ENCODE measurements at places on chromosomes 4 and X.

DNA sequence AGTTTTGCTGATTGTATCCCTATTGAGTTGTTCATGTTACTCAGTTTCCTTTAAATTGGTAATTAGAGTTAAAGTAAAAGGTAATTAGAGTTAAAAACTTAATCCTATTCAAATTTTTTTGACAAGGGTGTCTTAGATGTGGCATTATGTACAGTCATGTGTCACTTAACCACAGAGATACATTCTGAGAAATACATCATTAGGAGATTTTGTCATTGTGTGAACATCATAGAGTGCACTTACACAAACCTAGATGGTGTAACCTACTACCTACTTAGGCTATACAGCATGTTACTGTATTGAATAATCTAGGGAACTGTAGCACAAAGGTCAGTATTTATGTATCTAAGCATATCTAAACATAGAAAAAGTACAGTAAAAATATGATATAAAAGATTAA is 39.2 kb downstream of the BEX3 start:
- no peak for DNase-seq

DNA sequence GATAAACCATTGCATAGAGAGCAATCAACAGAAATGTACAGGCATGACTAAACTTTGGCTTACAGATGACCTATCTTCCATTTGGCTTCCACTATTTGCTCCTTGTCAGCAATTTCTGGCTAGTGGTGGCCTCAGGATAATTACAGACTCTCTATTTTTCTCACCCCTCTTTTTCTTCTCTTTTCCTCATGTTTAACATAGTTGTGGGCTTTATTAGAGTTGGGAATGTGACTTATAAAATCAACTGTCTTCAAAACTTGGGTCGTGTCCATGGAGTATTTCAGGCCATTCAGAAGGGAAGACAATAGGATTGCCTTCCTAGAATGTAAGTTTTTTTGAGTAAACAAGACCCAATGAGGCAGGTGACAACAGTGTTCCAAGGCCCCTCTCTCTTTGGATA is 236.2 kb downstream of the FRAS1 start:
- DNase-seq, result no peak

DNA sequence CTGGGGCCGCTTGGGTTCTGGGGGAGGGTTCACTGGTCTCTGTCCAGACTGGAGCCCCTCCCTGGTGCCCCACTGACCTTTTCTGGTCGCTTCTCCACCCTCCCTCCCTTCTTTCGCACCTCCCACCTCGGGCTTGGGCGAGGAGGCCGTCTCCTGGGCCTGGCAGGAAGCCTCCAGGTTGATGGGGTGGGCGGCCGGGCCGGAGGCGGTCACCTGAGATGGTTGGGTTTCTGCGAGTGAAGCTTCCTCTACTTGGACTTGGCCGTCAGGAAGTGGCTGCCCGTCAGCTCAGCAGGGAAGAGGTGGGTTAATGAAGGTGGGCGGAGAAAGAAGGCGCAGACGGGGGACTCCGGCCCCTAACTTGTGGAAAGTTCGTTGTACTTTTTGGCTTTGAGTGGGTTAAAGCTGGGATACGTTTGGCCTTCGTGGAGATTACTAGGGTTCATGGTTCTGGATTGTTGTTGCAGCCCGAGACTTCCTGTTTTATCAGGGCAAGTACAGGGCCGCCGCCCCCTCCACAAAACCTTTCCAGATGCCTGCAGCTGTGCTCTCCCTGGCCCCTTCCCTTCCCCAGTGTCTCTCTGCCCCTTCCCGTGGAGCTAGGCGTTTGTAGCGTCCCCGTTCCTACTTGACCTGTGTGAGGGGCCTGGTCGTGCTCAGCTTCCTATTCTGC is 1.2 kb downstream of the AKAP17A start:
- DNase-seq, result no peak

- no peak for DNase-seq
These were observed 37.9 kb upstream of the FAT4 start for GRCh38 chr4:125276811-125277210.

- no peak for DNase-seq
These were observed 9.5 kb upstream of the TLR8 start for GRCh38 chrX:12896935-12897334.

DNA sequence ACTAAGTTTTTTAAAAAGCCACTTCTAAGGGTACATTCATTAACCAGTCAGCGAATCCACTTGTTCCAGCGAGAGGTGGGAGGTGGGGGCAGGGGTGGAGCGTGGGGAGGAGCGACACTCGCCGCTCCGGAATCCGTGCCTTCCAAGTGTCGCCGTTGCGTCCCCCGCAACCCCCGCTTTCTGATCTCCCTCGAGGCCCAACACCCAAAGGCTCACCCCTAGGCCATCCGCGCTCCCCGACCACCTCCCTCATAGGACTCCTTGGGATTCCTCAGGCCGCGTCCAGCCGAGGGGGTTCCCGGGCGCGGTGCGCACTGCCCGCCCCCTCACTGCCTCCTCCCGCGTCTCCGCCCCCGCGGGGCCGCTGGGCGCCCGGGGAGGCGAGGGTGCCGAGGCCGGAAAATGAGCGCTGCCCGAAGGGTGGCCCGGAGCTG is 108.1 kb upstream of the STOX2 start:
- no peak for DNase-seq

DNA sequence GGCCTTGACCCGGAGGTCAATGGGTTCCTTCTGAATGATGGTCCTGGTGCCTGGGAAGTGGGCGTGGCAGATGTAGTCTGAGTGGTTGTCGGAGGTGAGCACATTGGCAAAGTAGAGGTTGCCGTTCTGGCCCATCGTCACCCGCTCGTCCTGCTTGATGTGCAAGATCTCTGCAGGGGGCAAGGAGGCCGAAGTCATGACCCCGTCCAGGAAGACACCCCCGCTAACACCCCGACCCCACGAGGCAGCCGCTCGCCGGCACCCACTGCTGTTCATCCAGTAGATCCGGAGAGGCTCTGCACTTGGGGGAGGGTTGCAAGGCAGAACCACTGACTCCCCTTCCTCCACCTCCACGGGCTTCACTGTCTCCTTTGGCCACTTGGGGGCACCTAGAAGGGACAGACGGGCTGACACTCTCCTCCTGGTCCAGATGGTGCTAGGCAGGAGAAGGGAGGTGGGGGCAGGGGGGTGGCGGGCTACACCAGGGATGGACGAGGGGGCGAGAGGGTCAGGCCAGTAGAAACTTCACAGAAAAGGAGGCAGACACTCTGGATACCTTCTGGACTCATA is 15.1 kb downstream of the L1CAM start:
- no peak for DNase-seq

DNA sequence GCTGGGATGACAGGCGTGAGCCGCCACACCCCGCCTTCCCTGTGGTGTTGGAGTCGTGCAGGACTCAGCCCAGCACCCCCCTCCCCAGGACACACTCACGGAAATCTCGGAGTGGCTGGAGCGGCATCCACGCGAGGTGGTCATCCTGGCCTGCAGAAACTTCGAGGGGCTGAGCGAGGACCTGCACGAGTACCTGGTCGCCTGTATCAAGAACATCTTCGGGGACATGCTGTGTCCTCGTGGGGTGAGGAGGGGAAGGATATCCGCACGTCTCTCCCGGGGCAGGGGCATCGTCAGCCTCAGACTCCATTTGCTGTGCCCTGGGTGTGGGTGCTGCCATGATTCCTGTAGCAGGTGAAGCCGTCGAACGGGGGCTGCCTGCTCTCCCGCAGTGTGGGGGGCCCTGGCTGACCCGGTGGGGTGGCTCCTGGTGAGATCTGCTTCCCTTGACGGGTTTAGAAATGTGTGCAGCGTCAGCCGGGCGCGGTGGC is 10.3 kb downstream of the PLCXD1 start:
- no peak for DNase-seq

GRCh38 chr4:2793586-2794485 is 951 bp downstream of the SH3BP2 start:
- DNase-seq, result no peak

Data from activated CD8-positive, alpha-beta memory T cell treated with anti-CD3 and anti-CD28 coated beads for 1 hour (primary cell).